GM10248 (cell line): ENCODE measurements at places on chromosomes 2 and 18.

GRCh38 chr2:66024391-66024790 is 410.5 kb upstream of the MEIS1 start:
- DNase-seq, result no peak

- no peak for DNase-seq
These were observed 911.4 kb downstream of the TRIB2 start for GRCh38 chr2:13628122-13628521.

- no peak for DNase-seq
These were observed 50.0 kb downstream of the TGIF1 start for GRCh38 chr18:3500016-3500415.

- DNase-seq, result no peak
These were observed 111.3 kb downstream of the PRELID3A start for GRCh38 chr18:12518832-12519531.

DNA sequence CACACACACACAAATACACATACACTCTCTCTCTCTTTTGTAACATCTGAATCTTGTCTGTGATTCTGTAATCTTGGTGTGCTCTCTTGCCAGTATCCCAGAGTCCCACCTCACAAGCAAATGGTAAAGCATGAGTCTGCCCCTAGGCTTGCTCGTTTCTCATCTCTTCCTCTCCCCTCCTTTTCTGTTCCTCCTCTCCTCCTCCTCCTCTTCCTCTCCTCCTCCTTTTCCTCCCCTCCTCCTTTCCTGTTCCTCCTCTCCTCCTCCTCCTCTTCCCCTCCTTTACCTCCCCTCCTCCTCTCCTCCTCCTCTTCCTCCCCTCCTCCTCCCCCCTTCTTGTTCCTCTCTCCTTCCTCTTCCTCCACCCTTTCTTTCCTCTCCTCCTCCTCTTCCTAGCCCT is 59.0 kb downstream of the TNFRSF11A start:
- DNase-seq, result no peak

GRCh38 chr2:45637440-45637839 is 14.0 kb upstream of the PRKCE start:
- DNase-seq, result peak; percentile 35

GRCh38 chr2:236865052-236865451 is 220.6 kb upstream of the COPS8 start:
- DNase-seq, result no peak

DNA sequence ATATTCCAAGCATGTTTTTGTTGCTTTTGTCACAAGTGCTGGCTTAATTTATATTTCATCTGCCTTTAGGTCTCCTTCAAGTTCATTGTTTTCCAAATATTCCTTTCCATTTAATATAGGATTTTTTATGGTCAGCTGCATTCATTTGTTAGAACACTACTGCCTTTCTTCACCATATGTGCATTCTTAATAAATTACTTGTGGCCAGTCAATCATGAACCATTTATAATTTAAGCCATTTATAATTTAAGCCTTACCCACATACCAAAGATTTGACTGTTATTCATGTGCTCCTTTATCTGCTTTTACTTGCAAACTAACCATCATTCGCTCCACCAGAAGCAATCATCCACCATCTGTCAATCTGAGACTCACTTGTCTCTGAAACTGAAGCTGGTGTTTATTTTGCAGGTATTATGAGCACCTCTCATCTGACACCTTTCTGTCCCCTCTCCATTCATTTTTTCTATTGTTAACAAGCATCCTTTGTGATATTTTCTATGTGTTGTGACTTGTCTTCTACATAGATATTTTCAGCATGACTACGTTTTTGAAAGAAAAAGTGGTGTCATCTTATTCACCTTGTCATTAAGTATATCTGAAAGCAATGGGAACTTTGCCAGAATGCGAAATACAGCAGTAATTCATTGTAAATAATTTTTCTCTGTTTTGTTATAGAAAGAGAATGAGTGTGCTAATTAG is 786.8 kb downstream of the KCNJ3 start:
- DNase-seq, result no peak

DNA sequence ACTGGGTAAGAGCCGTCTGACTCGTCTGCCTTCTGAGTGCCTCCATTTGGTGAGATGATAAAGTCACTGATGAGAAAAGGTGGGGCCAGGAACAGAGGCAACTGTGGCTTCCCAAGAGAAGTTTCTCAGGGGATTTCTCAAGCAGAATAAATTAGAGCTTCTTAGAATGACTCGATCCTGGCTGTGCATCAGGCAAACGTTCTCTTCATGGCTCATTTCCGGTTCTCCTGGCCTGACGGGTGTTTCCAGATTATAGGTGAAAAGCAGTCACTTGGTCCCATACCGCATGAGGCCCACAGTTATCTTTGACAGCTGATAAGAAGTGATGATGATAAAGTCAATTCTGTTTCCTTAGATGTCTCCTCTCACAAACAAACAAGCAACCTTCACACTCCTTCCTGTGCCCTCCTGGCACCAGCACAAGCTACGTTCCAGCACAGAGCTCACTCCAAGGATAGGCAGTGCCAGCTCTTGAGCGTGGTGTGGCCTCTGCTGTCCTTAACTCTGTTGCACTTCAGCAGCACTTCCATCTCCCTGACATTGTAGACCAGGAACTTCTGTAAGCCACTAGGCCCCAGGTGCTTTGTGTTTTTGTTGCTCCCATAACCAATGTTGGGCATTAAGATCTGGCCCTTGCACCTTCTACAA is 37.8 kb upstream of the KCNF1 start:
- DNase-seq, result peak; percentile 30
